Glomerular endothelial cell (primary cell): ENCODE measurements at places on chromosomes 5 and 9. TPM values are rescaled to one million over a fixed set of nuclear protein-coding genes. Genes with fewer than 3 reads are reported as not detected.
A peak's percentile ranks its signal among the peaks of the same experiment; 100 is the strongest.

The STPG3 gene
- total RNA-seq: not detected in 2 replicates

The PCDHGA8 gene
- total RNA-seq: 0.92 and 2.3 TPM in 2 replicates

The IQGAP2 gene
- total RNA-seq: 2.8 and 3.6 TPM in 2 replicates

The EGFLAM gene
- total RNA-seq: 1.2 and 4.3 TPM in 2 replicates

The TNFSF15 gene
- total RNA-seq: 48.1 and 54.9 TPM in 2 replicates

DNA sequence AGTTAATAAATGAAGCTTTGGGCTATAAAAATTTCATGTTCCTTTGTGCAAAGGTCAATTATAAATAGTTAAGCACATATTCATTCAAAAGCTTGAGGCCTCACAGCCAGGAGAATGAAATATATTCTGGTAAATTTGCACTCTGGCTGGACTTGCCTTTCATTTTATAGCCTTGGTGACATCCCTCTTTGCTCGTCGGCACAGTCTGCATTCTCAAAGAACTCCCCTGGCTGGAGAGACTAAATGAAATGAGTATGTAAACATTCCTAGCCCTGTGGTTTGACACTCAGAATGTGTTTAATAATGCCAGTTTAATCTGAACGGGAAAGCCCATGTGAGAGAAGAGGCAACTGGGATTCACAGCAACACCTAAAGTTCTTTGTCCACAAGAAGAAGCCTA lies 285.6 kb downstream of the BRINP1 start:
- no peak for DNase-seq

DNA sequence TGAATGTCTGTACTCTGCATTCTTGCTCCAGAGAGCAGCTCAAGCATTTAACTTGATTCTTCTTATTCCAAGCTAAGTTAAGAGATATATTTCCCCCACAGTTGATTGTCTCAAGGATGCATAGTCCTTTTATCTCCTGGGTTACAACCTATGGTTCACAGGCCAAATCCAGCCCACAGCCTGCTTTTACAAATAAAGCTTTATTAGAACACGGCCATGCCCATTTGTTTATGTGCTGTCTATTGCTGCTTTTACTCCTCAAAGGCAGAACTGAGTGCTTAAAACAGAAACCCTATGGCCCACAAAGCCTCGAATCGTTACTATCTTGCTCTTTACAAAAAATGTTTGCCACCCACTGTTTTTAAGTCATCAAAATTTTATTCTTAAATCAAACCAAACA lies 25.8 kb downstream of the TBC1D2 start:
- no peak for DNase-seq

- DNase-seq: no peak
These were observed 51.6 kb downstream of the ENTREP1 start for GRCh38 chr9:69376651-69377050.

DNA sequence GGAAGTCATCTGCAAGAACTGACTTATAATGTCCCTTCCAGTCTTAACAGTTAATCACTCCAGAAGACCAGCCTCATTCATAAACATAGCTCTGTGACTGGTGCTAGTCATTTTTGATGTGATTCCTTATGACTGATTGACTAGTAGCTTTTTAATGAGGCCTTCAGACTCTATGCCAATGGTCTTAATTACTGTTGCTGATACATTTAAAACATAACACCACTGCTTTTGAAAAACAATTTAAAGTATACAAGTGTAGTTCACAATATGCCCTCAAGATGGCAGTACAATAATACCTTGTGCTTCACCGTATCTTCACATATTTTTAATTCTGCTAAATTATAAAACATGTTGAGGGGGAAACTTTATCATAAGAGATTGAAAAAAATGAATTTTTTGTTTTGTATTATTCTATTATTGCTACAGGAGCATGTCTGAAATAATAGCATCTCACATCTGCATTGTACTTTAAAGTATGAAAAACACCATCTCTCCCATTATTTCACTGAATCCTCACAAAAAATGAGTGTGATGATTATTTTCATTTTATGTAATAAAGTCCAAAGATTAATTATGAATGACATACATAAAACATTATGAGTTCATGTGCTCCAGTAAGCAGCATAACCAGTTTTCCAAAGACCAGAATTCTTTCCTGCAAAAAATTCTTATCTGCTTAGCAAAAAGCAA lies 55.2 kb upstream of the SHISAL2B start:
- DNase-seq: peak; percentile 39

DNA sequence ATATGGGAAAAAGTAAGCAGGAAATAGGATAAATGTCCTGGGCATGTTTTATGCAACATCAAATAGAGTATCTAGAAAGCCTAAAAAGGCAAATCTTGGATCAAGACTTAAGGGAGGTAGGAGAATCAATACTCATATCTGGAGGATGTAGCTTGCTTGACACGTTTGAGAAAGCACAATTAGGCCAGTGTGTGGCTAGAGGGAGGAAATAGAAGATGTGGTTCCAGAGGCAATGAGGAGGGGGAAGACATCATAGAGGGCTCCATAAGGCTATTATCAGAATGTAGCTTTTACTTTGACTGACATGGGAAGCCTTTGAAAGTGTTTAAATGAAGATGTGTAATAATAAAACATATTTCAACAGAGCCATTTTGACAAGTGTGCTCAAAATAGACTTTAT lies 200.7 kb upstream of the CDH12 start:
- no peak for DNase-seq

DNA sequence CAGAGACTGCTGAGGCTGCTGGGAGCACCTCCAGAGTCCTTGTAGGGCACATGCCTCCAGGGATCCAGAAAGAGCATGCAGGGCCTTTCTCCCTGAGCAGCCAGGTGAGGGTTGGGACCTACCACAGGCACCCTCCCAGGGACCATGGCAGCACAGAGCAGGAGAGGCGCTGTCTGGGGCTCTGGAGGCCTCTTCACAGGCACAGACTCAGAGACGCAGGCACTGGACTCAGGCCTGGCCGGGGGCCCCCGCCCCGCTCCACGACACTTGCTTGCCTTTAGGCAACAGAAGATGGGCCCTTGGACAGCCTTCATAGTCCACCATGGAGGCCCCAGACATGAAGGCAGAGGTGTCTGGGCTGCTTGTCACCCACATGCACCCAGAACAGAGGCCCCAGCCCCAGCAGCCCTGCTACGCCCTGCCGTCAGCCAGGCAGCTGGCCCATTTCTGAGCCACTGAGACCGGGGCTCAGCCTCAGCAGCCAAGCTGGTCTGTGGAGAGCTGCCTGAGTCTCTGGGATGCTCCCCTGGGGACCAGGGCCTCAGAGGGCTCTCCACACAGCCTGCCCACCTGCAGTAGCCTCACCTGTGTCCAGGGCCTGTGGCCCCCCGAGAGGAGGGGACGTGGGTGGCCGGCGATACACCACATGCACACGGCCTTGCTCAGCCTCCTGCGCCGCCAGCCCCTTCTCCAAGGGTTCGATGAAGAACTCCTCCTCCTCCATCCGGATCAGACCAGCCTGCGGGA lies 72.8 kb downstream of the ADAMTS2 start:
- DNase-seq: no peak

DNA sequence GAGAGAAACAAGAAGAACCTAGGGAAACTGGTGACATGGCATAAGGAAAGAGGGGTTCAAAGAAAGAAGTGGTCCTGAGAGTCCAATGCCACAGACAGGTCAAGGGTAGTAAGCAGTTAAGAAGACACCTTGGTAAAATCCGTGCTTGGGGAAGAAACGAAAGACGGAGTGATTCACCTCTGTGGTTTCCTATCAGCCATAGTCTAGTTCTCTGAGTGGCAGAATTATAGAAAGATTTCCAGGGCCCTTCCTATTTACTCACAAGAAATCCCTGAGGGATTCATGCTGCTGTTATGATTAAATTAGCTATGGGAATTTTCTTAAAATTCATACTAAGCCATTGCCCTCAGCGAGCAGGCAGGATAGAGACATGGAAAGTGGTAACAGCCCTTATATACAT lies 31.7 kb downstream of the IL33 start:
- no peak for DNase-seq

DNA sequence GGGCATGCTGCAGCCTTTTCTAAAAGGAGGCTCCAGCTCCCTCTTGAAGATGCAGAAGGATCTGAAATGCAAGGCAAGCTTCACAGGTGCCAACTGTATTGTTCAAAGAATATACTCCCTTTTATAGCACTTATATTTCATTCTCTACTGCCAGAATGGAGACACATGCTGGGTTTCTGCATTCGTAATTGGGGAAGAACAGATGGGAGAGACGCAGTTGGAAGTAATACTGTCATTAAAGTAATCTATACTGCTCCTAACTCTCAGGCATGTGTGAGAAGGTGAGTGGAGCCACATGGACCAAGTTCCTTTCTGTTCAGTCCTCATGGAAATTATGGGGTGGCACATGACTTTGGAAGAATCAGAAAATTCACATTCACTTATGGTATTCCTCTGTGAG lies 226.4 kb downstream of the TRIM32 start:
- DNase-seq: no peak

- no peak for DNase-seq
These were observed 90.9 kb downstream of the SV2C start for GRCh38 chr5:76174101-76174500.

- no peak for DNase-seq
These were observed 123.9 kb upstream of the SLIT3 start for GRCh38 chr5:169424670-169425378.

- no peak for DNase-seq
These were observed 79.6 kb upstream of the GRHPR start for GRCh38 chr9:37342895-37343294.

- no peak for DNase-seq
These were observed 567.0 kb upstream of the CDH18 start for GRCh38 chr5:20555034-20555433.

GRCh38 chr9:636931-637591 lies 204.4 kb upstream of the DMRT1 start:
- no peak for DNase-seq

DNA sequence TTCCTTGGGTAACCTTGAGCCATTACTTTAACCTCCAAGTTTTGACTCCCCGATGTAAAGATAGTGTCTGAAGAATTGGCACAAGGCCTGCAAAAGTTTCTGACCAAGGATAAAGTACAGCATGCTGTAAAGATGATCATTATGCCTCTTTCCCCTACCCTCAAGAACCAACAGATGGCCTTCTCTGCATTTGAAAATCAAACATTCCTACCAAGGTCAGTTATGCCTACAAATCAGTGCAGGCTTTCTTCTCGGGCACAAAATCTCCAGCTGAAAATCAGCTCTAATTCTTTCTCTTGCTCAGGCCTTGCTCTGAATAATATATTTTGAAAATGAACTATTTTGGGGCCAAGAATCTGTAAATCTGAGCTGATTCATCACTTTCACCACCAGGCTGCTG lies 59.7 kb downstream of the PPP2R2B start:
- DNase-seq: no peak

DNA sequence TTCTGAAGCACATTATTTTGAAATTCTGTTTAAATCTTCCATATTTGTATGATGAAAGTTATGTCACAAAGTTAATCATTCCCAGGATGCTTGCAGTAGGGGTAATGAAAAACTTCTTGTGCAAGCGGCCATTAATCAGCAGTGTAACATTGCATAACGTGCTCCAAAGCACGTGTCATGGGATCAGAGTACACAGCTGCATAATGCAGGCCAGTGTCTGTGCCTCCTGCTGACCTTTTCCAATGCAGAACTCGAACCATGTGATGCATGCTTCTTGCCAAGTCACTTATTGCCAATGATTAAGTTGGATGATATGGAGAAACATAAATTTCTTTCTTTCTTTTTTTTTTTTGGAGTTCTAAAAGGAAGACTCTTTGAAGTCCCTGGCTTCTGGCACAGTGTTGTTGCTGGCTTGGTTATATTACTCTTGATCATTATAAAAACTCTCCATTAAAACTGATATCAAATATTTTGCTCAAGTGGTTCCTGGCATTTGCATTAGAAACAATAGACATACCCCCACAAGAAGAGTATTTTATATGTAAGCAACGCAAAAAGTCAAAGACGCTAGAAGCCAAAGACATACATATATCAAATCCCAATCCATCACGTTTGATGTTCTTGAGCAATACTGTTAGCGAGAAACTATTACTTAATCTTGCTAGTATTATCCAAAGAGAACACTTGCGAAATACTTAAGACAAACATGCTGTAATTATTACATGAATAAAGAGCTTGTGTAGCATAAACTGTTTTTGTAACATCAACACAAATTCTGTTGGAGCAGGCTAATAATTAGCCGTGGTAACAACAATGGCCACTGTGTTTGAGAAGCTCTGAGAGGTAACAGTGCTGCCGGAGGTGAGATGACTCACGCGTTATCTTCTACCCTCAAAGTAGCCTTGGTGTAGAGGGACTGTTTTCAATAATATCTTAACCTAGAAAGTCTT lies 164.2 kb downstream of the AUH start:
- DNase-seq: no peak

DNA sequence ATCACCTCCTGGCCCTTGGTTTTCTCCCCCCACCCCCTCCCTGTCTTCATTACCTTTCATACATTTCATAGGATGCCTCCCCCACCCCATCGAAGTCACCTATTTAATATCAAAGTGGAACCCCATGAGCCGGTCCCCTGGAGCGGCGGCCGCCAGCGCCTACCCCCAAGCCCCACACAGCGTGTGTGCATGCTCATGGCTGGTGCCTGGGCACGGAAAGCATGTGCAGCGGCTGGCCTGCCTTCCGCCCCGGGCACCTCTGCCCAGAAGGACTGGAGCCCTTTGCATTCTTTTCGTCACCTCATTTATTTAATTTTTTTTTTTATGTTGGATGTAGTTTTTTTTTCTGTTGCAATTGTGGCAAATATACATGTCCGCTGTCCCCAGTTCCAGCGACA lies 116.2 kb downstream of the WNK2 start:
- no peak for DNase-seq

DNA sequence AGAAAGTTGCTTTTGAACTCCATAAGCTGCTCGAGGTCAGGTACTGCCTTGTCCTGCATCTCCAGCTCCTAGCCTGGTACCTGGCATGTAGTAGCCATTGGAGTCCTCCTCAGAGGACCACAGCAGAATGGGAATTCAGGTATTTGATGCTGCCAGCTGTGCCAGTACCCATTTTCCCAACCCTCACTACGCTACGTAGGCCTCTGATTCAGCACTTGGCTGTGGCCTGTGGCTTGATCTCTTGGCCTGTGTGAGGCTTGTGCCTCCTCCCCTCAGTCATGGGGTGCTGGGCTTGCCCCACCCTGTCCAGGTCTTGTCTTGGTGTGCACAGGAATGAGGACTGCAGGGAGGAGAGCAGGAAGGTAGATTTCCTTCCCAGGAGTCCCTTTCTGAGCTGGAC lies 11.8 kb downstream of the OTULIN start:
- no peak for DNase-seq

GRCh38 chr9:72315510-72316311 lies 49.3 kb downstream of the ZFAND5 start:
- DNase-seq: no peak
